CD8-positive, alpha-beta memory T cell (primary cell): ENCODE measurements at places on chromosomes 3 and 15. TPM values are rescaled to one million over a fixed set of nuclear protein-coding genes. Genes with fewer than 3 reads are reported as not detected.
A peak's percentile ranks its signal among the peaks of the same experiment; 100 is the strongest.

GRCh38 chr3:56069766-56070165 is 398.5 kb downstream of the ERC2 start:
- no peaks in the 10 kb centered on the region for H3K36me3 ChIP-seq
- DNase-seq: no peak
- no peaks in the 10 kb centered on the region for H3K4me1 ChIP-seq

GRCh38 chr15:40891810-40892446 is 2.3 kb upstream of the VPS18 start:
- peaks cover 19% of the 10 kb centered on the region for H3K4me1 ChIP-seq
- no peaks in the 10 kb centered on the region for H3K36me3 ChIP-seq

- H3K27ac ChIP-seq: peak overlapping the region; percentile 40
- peak; percentile 56 for DNase-seq
- peak overlapping the region; percentile 11 for H3K4me3 ChIP-seq
- H3K27me3 ChIP-seq: no peaks in the 10 kb centered on the region
These were observed 6.2 kb upstream of the TMF1 start for GRCh38 chr3:69058180-69058946.

DNA sequence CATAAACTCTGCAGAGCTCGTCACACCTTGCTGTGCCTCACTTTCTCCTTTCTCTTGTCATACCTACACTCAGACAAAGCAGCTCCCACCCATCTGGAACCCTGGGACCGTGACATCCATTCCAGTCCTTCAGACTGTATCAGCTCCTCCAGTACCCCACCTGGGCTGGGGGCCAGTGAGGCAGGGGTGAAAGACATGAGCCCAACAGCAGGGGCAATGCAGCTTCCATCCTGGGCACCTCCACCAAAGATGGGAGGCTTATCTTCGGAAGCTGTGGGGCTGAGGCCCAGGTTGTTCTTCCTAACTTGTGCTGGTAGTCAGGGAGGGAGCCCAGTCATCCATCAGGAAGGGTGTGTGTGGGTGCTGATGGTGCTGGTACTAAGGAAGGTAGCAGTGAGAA is 109.2 kb downstream of the EEFSEC start:
- no peaks in the 10 kb centered on the region for H3K27me3 ChIP-seq
- no peak for DNase-seq
- no peaks in the 10 kb centered on the region for H3K36me3 ChIP-seq
- H3K27ac ChIP-seq: no peak overlapping the region
- no peaks in the 10 kb centered on the region for H3K4me1 ChIP-seq

DNA sequence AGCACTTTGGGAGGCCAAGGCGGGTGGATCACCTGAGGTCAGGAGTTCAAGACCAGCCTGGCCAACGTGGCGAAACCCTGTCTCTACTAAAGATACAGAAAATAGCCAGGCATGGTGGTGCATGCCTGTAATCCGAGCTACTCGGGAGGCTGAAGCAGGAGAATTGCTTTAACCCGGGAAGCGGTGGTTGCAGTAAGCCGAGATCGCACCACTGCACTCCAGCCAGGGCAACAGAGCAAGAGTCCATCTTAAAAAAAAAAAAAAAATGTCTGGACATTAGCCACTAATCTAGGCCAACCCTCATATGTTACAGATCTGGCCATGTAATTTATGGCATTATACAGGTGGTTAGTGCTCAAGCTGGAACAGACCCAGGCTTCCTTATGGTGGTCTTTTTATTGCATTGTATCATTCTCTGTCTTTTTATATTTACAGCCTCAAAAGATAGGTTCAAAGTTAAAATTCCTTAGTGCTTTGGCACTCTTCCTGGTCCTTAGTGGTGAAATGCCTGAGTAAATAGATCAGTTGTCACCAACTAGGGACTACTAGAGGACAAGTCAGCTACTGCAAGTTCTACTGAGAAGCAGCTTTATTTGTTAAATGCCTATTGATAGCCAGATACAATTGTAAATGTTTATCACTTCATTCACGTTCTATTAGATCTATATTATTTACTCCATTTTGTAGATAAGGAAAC is 16.0 kb downstream of the STARD9 start:
- no peak for DNase-seq
- no peaks in the 10 kb centered on the region for H3K27me3 ChIP-seq
- no peaks in the 10 kb centered on the region for H3K4me1 ChIP-seq
- no peak overlapping the region for H3K4me3 ChIP-seq
- no peaks in the 10 kb centered on the region for H3K36me3 ChIP-seq
- no peak overlapping the region for H3K27ac ChIP-seq

GRCh38 chr3:60742606-60743145 is 508.6 kb downstream of the FHIT start:
- no peak overlapping the region for H3K4me3 ChIP-seq
- no peaks in the 10 kb centered on the region for H3K4me1 ChIP-seq

DNA sequence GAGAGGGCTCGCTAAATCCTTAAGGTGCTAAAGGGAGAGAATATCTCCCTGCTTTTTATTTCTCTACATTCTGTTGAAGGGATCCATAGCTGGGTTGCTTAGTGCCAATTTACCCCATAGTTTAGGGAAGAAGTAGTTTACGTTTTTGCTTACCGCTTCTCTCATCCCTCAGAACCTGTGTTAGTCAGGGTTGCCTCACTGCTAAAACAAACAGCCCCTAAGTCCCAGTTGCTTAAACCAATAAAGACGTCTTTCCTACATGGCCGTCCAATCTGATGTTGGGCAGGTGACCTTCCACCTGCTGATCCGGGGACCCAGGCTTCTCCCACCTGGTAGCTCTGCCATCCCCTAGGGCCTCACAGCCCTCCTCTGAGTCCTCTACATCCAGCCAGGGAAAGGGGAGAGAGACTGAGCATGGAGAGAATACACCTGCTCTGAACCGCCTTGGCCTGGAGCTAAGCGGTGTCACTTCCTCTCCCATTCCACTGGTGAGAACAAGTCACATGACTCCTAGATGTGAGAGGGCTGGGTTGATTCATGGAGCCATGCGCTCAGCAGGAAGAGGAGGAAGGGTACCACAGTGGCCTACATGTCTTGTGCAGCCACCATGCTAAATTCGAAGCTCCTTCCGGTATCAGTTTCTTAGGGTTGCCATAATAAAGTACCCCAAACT is 26.3 kb downstream of the DNASE1L3 start:
- H3K27ac ChIP-seq: no peak overlapping the region
- H3K36me3 ChIP-seq: no peaks in the 10 kb centered on the region
- H3K27me3 ChIP-seq: no peaks in the 10 kb centered on the region
- no peak for DNase-seq
- H3K4me3 ChIP-seq: no peak overlapping the region
- H3K4me1 ChIP-seq: no peaks in the 10 kb centered on the region

DNA sequence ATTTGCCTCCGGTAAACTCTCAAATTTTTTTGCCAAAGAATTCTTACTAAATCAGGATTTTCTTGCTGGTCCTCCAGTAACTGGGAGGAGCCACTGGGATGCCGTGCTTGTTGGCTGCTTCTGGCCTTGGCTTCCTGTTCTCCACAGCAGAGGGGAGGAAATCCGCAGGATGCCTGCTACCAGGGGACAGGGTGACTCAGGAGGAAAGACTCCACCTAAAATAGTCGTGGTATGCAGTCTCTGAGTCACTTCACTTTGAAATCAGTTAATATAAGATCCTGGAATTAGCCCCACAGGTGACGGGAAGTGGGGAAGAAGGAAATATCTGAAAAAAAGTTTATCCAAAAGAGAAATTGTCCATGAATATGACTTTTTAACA is 6.5 kb upstream of the TM4SF18 start:
- H3K27me3 ChIP-seq: no peaks in the 10 kb centered on the region
- no peak overlapping the region for H3K27ac ChIP-seq
- H3K36me3 ChIP-seq: no peaks in the 10 kb centered on the region
- DNase-seq: no peak
- no peaks in the 10 kb centered on the region for H3K4me1 ChIP-seq

GRCh38 chr3:63278171-63279004 is at the start of gene SYNPR:
TSS of gene SYNPR (plus strand) at chr3:63278308.
- no peak for DNase-seq
- H3K36me3 ChIP-seq: no peaks in the 10 kb centered on the region
- H3K4me3 ChIP-seq: no peak within 1 kb of the TSS
- H3K4me1 ChIP-seq: no peaks in the 10 kb centered on the region
- H3K27ac ChIP-seq: no peak within 1 kb of the TSS

DNA sequence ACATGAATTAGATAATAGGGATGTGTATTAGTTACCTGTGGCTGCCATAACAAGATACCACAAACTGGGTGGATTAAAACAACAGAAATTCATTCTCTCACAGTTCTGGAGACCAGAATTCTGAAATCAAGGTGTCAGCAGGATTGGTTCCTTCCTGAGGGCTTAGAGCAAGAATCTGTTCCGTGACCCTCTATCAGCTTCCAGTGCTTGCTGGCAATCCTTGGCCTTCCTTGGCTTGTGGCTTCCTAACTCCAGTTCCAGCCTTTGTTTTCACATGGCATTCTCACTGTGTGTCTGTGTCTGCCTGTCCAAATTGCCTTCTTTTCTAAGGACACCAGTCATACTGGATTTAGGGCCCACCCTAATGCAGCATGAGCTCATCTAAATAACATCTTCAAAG is 94.4 kb upstream of the NR2E3 start:
- no peaks in the 10 kb centered on the region for H3K36me3 ChIP-seq
- no peaks in the 10 kb centered on the region for H3K27me3 ChIP-seq
- H3K27ac ChIP-seq: no peak overlapping the region
- no peak for DNase-seq
- no peaks in the 10 kb centered on the region for H3K4me1 ChIP-seq

GRCh38 chr3:52227117-52227516 is 1.7 kb upstream of the TLR9 start:
- no peak overlapping the region for H3K27ac ChIP-seq
- DNase-seq: no peak
- H3K4me1 ChIP-seq: peaks cover 60% of the 10 kb centered on the region

DNA sequence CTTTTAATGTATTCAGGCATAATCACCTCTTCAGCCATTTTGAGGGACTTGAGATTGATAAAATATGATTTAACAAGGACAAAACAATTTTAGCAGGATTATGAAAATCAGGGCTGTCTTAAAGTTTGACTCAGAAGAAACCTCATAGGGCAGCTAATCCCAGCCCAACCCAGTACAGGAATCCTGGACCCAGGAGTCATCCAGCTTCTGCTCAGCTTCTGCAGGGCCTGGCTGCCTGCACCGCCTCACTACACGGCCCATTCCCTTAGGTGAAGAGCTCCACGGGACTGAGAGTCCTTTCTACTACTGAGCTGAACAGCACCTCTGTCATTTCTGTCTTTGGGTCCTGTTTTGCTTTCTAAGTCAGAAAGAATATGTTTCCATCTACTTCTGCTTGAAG is 37.5 kb downstream of the ARHGAP31 start:
- no peaks in the 10 kb centered on the region for H3K27me3 ChIP-seq
- H3K4me1 ChIP-seq: no peaks in the 10 kb centered on the region
- no peaks in the 10 kb centered on the region for H3K36me3 ChIP-seq
- no peak for DNase-seq
- no peak overlapping the region for H3K27ac ChIP-seq

The FBXW12 gene
- not detected for total RNA-seq

DNA sequence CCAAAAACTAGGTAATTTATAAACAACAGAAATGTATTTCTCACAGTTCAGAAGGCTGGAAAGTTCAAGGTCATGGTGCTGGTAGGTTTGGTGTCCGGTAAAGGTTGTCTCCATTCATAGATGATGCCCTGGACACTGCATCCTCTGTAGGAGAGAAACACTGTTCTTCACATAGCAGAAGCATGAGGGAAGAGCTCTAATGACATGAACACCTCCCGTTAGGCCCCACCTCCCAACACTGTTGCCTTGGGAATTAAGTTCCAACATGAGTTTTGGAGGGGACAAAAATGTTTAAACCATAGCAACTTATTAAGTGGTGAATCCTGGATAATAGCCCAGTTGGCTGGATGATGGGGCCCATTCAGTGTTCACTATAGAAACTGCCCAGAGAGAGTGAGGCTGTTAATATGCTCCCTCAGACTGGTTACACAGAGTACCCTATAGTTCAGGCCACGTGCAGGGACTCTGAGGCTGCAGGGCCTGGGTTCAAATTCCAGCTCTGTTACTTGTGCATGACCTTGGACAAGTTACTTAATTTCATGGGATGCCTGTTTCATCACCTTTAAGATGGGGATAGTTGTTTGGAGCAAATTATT is 37.0 kb downstream of the CCNL1 start:
- H3K27ac ChIP-seq: no peak overlapping the region

The SCAANT1 gene
- total RNA-seq: not detected

GRCh38 chr15:66085128-66085527 is 168.4 kb downstream of the MEGF11 start:
- H3K27me3 ChIP-seq: no peaks in the 10 kb centered on the region
- H3K4me1 ChIP-seq: no peaks in the 10 kb centered on the region
- no peaks in the 10 kb centered on the region for H3K36me3 ChIP-seq
- DNase-seq: no peak
- no peak overlapping the region for H3K27ac ChIP-seq
